MCF 10A (cell line): ENCODE measurements at places on chromosomes 3 and 15. TPM values are rescaled to one million over a fixed set of nuclear protein-coding genes. Genes with fewer than 3 reads are reported as not detected.

Gene SI
- total RNA-seq: not detected in 2 replicates

- DNase-seq: no peak
Measured at GRCh38 chr3:176699288-176699687, 498.0 kb downstream of the TBL1XR1 start.

GRCh38 chr3:48830715-48831114, 17.0 kb downstream of the PRKAR2A start:
- DNase-seq: no peak

- no peak for DNase-seq
Measured at GRCh38 chr3:127139601-127140500, 53.1 kb upstream of the PRR23E start.

DNA sequence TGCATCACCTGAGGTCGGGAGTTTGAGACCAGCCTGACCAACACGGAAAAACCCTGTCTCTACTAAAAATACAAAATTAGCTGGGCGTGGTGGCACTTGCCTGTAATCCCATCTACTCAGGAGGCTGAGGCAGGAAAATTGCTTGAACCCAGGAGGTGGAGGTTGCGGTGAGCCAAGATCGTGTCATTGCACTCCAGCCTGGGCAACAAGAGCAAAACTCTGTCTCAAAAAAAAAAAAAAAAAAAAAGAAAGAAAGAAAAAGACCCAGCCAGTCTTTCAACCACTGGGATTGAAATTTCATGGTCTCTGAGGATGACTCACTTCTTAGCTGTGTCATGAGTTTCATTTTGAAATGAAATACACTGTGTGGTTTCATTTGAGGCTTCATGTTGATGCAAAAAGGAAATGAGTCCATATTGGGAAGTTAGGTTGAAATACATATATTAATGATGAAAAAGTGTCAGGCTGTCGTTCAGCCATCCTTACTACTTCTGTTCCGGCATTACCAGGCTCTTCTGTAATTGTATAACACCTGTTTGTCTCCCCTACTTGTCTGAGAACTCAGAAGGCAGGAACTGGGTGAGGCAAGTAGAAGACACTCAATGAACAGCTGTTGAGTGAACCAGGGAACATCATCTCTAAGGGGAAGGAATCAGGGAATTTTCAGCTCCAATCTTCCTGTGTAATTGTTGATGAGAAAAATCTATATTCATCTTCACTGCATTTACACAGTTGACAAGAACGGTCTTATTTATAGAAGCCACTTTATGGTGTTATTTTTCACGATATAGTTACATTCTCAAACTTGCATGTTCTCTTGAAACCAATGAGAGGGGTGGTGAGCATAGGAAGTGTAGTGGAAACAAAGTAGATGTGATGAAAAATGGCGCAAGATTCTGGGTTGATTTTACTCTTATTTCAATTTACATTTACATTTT, 87.4 kb downstream of the NFKBIZ start:
- peak; percentile 84 for DNase-seq
